ENCODE measurements at places on chromosomes 11 and 22.

DNA sequence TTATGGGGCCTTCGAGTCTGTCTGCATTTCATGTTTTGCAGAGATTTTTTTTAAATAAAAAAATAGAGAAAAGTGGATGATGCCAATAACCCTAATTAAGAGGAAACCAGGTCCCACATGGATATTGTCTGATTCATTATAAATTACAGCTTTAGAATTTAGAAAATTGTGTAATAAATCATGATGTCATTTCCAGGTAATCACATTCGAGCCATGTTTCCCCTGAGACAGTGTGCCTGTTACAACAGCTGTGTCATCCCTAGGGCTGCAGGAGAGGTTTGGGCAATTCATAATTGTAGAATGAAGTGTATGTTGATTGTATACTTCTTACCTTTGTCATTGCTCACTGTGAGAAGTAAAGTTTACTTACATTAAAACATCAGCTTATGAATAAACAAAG, 38.3 kb downstream of the NCAM1 start:
- DNase-seq = no peak

GRCh38 chr11:18371279-18371678, 23.1 kb upstream of the LDHA start:
- no peak for DNase-seq

GRCh38 chr11:87030458-87031054, 7.2 kb upstream of the TMEM135 start:
- DNase-seq = no peak

GRCh38 chr11:5380740-5381342, 2.8 kb upstream of the OR51M1 start:
- no peak for DNase-seq

GRCh38 chr11:2532704-2533586, 88.1 kb downstream of the KCNQ1 start:
- DNase-seq = peak; percentile 49

DNA sequence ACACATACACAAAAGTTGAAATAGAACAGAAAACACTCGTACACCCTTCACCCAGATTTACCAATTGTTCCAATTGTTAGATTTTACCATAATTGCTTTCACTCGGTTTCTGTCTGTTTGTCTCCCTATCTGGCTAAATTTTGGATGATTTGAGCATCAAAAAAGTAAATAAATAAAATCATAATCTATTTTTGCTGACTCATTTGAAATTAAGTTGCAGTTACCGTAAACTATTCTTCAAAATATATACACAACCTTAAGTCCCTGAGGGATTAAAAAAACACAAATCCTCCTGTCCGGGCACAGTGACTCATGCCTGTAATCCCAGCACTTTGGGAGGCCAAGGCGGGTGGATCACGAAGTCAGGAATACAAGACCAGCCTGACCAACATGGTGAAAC, 81.3 kb upstream of the SYT9 start:
- no peak for DNase-seq

DNA sequence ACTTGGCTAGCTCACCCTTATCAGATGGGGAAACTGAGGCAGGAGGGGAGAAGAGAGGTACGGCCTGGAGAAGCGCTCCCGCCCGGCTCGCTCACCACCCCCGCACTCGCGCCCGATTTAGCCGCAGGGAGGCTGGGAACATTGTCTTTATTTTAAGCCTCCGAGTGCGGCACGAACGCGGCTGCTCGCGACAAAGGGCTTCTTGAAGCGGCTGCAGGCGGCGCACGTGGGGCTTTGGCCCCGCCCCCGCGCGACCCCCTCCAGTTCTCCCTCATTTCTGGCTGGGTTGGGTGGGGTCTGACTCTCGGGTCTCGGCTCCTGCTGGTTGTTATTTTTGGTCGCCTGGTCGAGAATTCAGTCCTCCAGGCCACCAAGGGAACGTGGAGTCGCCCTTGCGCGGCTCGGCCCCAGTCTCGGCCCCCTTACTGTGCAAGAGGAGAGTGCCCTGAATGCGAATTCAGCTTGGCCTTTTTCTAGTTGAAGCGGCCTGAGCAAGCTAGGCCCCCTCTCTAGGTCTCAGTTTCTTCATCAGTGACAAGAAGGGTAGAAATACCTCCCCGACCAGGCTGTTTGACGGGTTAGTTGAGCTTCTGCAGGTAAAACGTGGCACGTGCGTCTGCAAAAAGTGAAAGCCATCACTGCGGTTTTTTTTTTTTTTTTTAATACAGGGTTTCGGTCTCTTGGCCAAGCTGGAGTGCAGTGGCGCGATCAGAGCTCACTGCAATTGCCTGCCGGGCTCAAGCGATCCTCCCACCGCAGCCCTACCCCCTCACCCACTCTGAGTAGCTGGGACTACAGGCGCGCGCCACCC, 2.6 kb upstream of the CHRM1 start:
- no peak for DNase-seq

- DNase-seq = no peak
Measured at GRCh38 chr11:81916451-81916850, 817.2 kb downstream of the FAM181B start.

- no peak for DNase-seq
Measured at GRCh38 chr22:32144496-32145274, 14.4 kb downstream of the C22orf42 start.

GRCh38 chr11:68767672-68768071, 16.4 kb upstream of the TESMIN start:
- no peak for DNase-seq

DNA sequence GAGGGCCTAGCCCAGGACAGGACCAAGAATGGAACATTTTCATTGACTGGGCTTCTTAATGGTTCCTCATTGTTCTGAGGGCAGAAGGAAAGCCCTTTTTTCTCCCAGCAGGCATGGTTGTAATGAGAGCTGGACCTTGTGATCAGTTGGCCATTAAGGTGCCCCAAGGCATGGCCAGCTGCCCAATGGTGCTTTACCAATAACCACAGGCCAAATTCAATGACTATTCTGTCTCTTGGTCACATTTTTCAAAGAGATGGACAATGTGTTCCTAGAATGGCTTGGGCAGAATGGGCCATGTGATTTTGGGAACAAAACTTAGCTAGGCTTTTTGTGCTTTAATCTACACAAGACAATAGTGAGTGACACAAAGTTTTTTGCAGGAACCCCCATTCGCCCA, 7.3 kb downstream of the NAV2 start:
- DNase-seq = no peak

DNA sequence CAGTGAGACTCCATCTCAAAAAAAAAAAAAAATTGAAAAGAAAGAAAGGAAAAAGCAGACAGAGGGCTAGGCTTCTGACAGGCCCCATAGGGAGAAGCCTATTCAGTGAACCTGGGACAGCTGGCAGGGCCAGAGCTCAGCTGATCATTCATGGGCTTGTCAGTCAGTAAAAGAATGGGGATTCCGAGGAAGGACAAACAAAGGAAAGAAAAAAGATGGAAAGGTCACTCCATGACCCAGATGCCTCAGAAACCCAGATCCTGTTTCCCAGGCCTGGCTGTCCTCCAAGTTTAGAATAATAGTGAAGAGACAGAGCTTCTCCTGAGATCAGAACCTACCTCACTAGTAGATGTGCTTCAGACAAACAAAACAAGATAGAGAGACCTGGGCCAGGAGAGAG, 34.3 kb upstream of the ASPHD2 start:
- DNase-seq = no peak

DNA sequence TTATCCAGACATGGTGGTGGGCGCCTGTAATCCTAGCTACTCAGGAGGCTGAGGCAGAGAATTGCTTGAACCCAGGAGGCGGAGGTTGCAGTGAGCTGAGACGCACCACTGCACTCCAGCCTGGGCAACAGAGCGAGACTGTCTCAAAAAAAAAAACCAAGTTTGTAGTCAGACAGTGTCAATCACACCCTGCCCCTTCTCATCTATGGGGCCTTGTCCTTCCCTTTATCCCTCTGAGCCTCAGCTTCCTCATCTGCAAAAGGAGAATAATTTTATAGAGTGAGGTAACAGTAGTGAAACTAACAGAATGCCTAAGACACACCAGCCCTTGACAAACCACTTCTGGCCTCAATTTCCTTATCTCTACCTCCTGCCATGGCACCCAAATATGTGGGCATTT, 10.7 kb downstream of the BCL9L start:
- no peak for DNase-seq

DNA sequence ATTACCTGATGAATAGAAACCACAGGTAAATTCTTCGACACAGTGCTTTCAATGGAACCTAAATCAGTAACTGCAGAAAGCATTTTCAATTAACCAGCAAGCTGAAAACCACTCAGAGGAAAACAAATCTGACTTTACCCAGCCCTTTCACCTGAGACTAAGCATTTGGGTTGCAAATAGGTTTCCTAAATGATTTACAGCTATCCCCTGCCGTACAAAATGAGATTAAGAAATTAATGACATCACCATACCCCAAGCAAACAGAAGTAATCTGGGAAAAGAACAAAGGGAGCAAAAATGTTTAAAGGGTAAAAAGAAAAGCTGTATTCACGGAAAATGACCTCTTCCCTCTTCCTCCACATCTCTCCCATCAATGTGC, 584 bp downstream of the NOX4 start:
- DNase-seq = no peak

DNA sequence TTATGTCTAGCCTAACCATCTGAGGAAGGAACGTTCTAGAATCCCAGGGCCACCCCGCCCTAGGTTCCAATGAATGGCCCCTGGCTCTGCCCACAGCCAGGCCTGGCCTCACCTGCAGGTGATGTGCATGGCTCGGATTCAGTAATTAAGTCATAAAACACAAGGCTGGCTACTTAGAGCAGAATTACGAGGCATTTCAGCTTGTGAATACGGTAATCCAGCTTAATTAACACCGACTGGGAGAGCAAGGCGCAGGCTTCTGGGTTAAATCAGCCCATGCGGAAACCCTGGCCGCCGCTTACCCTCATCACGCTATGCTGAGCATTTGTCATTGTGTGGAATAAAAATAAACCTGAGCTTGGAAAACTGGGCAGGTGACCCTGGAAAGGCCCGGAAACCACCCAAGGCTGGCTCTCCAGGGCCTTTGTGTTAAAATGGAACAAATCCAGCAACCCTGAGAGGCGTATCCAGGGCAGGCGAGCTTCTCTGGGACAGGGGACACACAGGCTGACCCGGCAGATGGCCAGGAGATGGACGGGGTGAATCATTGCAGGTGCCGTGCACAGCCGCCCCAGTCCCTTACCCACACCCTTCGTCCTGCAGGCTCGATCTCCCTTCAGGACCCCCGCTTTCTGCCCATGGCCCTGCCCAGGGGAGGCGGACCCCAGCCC, 220.2 kb downstream of the CTTN start:
- DNase-seq = no peak

DNA sequence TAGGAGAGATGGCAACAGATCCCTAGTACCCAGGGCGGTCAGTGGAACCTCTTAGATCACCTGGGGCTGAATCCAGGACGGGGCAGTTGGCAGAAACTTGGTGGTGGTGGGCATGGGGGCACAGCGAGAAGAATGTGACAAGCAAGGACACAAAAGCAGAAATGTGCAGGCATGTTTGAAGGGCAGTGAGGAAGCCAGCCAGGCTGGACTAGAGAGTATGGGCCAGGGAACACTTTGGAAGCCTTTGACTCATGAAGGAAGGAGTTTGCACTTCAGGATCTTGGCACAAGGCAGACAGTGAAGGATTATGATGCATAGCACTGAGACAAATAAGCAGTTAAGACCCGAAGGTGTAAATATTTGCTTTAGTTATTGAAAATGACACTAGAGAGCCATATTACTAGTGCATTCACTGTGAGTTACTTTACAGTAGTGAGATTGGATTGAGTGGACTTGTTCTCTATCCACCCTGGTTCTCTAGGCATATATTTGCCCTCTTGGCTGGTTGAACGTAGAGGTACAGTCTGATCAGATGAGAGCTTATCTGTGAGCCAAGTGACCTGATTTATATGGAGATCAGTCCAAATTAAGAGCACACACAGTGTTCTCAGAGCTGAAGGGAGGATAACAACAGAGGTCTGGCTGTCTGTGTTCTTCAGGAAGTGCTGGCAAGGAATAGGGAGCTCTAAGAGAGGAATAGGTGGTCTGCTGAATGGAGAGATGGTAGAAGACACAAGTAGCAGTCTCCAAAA, 210.4 kb downstream of the SNX19 start:
- DNase-seq = no peak

Data from esophagus squamous epithelium (tissue), 5 donors.